Stimulated activated CD4-positive, alpha-beta T cell treated with anti-CD3 and anti-CD28 coated beads, Interleukin-12 subunit alpha, Interleukin-12 subunit beta, amount 100 ng/mL, for 4 hours (primary cell): ENCODE measurements at places on chromosomes 3 and 15.

GRCh38 chr15:26702381-26702780 is 70.5 kb downstream of the GABRB3 start:
- no peak for DNase-seq

GRCh38 chr3:43796041-43796596 is 105.4 kb downstream of the ABHD5 start:
- DNase-seq, result no peak

GRCh38 chr3:190014940-190015339 is 105.8 kb downstream of the P3H2 start:
- DNase-seq, result no peak

GRCh38 chr15:62528505-62528904 is 363.4 kb upstream of the C2CD4B start:
- no peak for DNase-seq

DNA sequence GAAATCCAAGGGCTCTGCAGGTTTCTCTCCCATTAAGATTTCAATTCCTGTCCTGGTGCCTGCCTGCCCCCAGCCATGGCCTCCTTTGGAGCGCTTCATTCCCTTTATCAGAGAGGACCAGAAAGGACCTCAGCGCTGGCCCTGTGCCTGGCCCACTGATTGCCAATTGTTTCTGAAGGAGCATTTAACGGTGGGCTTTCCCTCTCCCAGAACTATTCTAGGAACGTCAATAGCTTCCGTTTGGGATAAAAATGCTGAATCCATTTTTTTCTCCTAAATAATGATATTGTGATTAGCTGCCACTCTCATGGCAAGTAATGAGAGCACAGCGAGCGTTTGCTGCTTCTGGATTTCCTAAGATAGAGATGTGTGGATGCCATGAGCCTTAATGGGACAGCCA is 12.2 kb upstream of the SLC6A1 start:
- DNase-seq, result no peak

GRCh38 chr15:45802140-45802539 is 167.3 kb downstream of the SQOR start:
- DNase-seq, result no peak

- DNase-seq, result no peak
These were observed 1153.7 kb downstream of the SI start for GRCh38 chr3:163924600-163924999.

DNA sequence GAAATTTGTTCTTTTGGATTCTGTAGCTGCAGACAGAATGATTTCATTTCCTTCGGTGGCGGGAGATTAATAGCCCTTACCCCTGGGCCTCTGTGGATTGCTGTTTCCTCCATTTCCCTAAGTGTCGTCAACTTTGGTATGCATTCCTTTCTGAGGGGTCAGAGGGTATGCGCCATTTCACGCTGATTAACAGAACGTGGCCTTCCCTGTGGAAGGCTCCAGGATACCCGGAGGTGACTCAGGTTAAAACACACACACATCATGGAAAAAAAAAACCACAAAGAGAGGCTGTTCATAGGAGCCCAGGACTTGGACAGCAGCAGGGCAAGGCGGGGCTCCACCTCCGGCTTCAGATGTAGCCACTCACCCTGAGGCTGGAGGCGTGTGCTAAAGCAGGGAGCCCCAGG is 51.9 kb downstream of the EPHB1 start:
- no peak for DNase-seq

DNA sequence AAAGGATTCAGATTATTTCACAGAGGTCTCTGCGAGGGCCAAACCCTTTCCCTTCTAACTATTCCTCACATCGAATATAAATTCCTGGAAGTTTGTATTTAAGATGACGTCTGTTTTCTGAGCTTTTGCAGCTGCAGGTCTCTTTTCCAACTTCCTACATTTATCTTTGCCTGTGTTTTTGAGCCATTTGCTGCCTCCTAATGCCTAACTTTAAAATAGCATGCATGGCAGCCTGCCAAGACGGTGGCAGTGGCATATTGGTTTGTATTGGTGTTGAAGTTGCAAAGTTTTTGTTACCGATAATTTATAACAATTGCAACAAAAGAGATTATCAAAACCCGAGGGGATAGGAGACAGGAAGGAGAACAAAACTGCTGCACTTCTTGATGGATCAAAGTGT is 187.1 kb upstream of the DNAJC19 start:
- peak; percentile 24 for DNase-seq

GRCh38 chr3:189883113-189883753 is 237.5 kb downstream of the P3H2 start:
- DNase-seq, result no peak

- DNase-seq, result no peak
These were observed 27.9 kb upstream of the PRTG start for GRCh38 chr15:55770806-55771205.

DNA sequence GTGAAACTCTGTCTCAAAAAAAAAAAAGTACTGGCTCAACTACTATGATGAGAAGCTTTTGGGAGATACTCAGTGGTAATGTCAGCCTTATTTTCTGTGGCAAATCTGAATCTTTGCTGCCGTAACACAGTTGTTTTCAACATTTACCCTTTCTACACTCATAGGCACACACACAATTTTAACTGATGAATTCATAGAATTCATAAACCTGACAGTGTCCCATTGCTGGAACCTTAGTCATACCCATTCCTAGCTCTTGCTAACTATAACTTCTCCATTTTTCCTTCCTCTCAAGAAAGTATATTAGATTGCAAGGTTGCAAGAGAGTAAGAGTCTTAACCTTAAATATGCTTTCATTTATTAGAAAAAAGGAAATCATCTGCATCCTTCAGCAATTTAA is 496.6 kb downstream of the FHIT start:
- DNase-seq, result no peak

DNA sequence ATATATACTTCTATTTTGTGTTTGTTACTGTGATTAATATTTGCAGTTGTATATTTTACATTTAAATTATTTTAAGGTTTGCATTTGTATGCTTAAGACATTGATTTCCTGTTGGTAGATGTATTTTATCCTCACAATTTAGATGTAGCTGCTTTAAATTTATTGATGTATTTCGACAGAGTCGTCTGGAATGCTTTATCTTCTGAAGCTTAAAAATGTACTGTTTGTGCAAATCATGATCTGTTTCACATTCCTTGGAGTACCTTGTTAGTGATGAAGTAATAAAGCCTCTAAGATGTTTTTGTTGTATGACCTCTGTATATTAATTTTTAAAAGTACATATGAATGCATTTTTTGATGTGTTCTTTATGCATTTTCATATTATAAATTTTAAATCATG is 1.9 kb downstream of the CHD2 start:
- no peak for DNase-seq

- no peak for DNase-seq
These were observed 71.3 kb downstream of the TMCC1 start for GRCh38 chr3:129822241-129822640.

GRCh38 chr3:76495216-76495615 is 544.7 kb upstream of the ROBO2 start:
- no peak for DNase-seq

GRCh38 chr3:23240171-23240785 is 37.2 kb downstream of the UBE2E2 start:
- DNase-seq, result no peak

DNA sequence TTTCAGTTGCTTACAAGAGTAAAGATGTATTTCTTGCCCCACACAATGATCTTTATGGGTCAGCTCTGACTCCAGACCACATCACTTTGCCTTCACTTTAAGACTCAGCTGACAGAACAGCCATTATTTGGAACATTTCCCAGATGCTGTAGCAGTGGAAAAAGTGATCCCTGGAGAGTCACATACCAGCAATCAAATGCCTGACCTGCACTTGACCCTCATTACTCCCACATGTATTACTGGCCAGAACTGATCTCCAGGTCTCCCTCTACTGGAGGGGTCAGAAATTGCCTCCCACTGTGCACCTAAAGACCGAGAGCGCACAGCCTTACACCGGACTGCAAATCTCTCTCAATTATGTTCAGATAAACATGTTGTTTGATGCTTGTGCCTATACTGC is 88.6 kb upstream of the ZNF385D start:
- no peak for DNase-seq

GRCh38 chr3:43996379-43997301 is 245.0 kb upstream of the TOPAZ1 start:
- DNase-seq, result no peak

GRCh38 chr3:174620138-174620537 is 239.0 kb upstream of the NAALADL2 start:
- DNase-seq, result no peak

DNA sequence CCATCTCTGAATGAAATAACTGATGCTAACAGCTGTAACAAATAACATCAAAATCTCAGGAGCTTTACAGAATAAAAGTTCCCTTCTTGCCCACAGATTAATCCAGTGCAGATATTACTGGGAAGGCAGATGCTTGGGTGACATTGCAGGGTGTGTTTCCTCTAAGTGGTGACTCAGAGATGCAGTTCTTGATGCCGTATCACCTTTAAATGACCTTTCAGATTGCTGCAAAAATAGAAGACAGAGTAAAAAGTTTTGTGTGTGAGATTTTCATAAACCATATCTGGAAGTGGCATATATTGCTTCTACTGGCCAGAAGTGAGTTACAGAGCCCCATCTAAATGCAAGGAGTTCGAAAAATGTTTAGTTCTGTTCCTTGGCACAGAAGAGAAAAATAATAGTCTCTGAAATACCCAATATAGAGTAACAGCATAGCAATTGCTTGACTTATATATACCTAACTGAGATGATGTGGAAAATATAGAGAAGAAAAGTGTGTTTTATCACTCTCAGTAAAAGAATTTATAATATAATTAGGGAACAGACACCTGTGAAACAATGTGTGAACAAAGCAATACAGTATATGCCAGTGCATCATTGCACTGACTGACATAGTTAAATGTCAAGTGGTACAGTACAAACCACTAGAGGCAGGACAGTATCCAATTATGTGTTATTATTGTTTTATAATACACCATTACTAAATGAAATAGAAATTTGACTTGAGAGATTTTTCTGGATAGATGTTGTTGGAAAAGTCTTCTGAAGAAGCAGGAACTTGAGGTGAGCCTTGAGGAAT is 430.7 kb upstream of the CBLB start:
- DNase-seq, result no peak

- DNase-seq, result no peak
These were observed 7.7 kb downstream of the RAF1 start for GRCh38 chr3:12656193-12656592.

DNA sequence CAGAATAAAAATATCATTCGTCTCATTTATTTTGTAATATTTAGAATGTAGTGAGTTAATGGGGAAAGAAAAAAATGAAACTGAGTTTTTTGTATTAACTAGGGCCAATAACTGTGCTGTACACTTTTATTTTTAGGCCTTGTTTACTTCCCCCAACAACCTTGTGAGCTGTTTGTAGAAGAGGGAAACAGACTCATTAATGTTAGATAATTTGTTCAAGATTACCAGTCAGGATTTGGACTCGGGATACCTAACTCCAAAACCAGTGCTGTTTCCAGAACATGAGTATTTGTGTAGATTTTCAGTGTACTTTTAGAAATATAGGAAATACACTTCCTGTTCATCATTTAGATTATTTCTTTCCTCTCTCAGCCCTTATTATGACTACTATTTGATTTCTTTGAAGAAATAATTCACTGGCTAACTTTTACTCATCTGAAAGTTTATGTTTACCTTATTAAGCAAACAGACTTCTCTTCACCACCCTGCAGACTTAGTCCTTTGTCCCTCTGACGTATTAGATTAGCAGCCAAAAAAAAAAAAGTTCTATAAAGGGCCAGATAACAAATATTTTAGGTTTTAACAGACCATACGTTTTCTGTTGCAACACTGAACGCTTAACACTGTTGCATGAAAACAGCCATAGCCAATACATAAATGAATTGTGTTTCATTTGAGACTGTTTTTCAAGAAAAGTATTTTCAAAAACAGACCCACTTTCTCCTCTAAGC is 192.5 kb upstream of the CGNL1 start:
- DNase-seq, result no peak

DNA sequence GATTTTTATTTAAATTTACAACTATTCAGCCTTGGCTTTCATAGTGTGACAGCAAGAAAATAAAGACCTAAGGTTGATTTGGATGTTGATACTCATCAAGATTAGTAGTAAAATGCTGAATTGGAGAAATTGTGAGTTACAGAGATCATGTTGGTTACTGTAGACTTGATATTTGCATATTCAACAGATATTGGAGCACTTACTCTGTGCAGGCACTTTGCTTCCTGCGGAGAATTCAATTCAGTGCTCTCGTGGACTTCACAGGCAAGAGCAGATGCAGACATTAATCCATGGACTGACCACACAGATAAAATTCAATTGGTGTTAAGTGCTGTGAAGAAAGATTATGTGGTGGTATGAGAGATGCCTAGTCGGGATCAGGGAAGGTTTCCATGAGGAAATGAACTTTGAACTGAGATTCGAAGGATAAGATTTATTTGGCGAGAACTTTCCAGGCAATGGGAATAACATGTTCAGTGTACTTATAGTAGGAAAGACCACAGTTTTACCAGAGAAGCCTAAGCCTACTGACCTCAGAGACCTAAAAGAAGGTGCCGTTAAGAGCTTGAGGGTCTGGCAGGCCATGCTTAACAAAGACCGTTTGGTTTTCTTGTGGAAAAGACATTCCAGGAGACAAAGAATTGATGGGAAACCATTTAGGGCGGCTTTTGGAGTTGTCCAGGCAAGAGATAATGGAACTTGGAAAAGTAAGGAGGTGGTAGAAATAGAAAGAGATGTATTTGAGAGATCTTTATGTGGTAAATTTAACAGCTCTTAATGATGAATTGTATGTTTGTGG is 4.3 kb downstream of the SELENOT start:
- DNase-seq, result no peak

DNA sequence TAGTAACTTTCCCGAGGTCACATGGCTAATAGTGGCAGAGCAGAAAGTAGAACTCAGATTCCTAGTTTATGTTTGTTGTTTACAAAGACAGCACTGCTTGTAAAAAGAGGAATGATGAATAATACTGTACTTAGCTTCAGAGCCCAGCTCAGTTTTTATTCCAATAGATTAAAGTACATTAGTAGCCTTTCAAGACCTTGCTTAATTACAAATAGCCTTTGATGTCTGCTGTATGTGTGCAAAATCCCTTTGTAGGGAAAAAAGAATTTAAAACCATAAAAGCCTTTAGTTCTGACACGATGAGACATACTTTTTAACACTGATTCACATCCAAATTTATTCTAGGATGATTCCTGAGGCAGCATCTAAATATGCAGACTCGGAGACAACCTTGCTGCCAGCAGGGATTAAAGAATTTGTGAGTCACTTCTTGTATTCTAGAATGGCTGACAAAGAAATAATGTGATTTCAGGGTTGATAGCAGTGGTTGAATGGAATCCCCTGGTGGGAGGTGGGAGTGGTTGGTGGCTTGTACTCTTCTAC is 324.2 kb upstream of the TGFBR2 start:
- no peak for DNase-seq

GRCh38 chr3:57274845-57275244 is 17.6 kb downstream of the ASB14 start:
- no peak for DNase-seq

GRCh38 chr3:151974067-151974466 is 100.6 kb downstream of the SUCNR1 start:
- no peak for DNase-seq
